Fibroblast of lung (primary cell): ENCODE measurements at places on chromosomes 3 and 15. TPM values are rescaled to one million over a fixed set of nuclear protein-coding genes. Genes with fewer than 3 reads are reported as not detected.

- peaks cover 9% of the 10 kb centered on the region for H3K27me3 ChIP-seq
- no peak overlapping the region for H3K4me3 ChIP-seq
- no peaks in the 10 kb centered on the region for H3K4me1 ChIP-seq
Observed at GRCh38 chr3:183149915-183150750, 12.4 kb downstream of the LAMP3 start.

Gene IQCF6
- not detected in 2 replicates for total RNA-seq

Gene CLCN2
- 1.8 and 3.1 TPM in 2 replicates for total RNA-seq

DNA sequence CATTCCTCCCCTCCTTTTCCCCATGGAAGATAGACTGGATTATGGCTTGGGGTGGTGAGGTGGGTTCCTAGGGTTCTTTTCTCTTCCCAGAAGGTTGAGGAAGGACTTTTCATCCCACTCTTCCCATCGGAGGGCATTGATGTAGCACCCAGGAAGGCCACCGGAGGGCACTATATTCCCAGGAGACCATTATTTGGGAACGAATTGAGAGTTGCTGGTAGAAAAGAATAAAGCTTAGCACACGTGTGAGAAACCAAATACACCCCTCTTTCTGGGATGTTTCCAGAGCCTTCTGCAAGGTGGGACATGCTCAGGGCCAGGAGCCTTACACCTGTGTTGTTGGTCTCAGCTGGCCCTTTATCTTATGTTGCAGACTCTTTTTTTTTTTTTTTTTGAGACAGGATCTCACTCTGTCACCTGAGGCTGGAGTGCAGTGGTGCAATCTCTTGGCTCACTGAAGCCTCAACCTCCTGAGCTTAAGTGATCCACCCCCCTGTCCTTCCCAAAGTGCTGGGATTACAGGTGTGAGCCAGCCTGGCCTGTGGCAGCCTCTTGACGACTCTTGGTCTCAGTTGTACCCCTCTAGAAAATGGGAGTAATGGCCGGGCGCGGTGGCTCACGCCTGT lies 6.3 kb upstream of the CDC25A start:
- no peak overlapping the region for H3K4me3 ChIP-seq
- H3K36me3 ChIP-seq = no peaks in the 10 kb centered on the region
- peak; percentile 64 for DNase-seq
- no peaks in the 10 kb centered on the region for H3K4me1 ChIP-seq
- H3K27ac ChIP-seq = no peak overlapping the region
- peaks cover 3% of the 10 kb centered on the region for H3K27me3 ChIP-seq

Gene IRAK2
- total RNA-seq = 4.4 and 6.6 TPM in 2 replicates

- no peak overlapping the region for H3K27ac ChIP-seq
- peaks cover 3% of the 10 kb centered on the region for H3K27me3 ChIP-seq
- no peak overlapping the region for H3K4me3 ChIP-seq
Observed at GRCh38 chr15:74322558-74323180, 44.8 kb downstream of the CYP11A1 start.

DNA sequence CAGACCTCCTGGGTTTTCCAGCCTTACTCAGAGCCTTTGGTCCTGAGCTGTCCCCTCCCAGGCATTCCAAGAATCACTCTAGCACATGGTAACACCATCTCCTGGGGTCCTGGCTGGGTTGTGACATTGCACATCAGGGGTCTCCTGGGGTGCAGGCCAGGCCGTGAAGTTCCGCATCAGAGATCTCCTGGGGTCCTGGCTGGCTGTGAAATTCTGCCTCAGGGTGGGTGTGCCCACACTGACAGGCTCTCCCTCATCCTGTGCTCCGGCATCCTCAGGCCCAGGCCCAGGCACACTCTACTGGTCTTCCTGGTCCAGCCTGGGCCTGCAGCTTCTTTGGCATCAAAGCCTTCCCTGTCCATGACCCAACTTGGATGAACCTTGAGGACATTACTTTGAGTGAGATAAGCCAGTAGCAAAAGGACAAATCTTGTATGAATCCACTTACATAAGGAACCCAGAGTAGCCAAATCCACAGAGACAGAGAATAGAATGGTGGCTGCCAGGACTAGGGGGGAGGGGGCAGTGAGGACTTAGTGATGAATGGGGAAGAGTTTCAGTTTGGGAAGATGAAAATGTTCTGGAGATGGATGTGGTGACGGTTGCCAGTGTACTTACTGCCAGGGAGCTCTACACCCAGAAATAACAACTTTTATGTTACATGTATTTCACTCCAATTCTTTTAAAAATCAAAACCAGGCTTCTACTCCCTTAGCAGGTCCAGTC lies 49.1 kb upstream of the KLF13 start:
- no peaks in the 10 kb centered on the region for H3K4me1 ChIP-seq
- H3K27ac ChIP-seq = no peak overlapping the region
- H3K36me3 ChIP-seq = no peaks in the 10 kb centered on the region
- no peak for DNase-seq

- peak overlapping the region; percentile 36 for H3K4me3 ChIP-seq
- no peaks in the 10 kb centered on the region for H3K36me3 ChIP-seq
- no peaks in the 10 kb centered on the region for H3K27me3 ChIP-seq
- H3K27ac ChIP-seq = no peak overlapping the region
- no peak for DNase-seq
Observed at GRCh38 chr15:40511093-40511471, 40.3 kb downstream of the CHST14 start.

GRCh38 chr3:123186695-123187094 lies 15.0 kb upstream of the SEC22A start:
- no peak overlapping the region for H3K27ac ChIP-seq
- no peaks in the 10 kb centered on the region for H3K27me3 ChIP-seq
- H3K36me3 ChIP-seq = no peaks in the 10 kb centered on the region
- H3K4me1 ChIP-seq = no peaks in the 10 kb centered on the region

DNA sequence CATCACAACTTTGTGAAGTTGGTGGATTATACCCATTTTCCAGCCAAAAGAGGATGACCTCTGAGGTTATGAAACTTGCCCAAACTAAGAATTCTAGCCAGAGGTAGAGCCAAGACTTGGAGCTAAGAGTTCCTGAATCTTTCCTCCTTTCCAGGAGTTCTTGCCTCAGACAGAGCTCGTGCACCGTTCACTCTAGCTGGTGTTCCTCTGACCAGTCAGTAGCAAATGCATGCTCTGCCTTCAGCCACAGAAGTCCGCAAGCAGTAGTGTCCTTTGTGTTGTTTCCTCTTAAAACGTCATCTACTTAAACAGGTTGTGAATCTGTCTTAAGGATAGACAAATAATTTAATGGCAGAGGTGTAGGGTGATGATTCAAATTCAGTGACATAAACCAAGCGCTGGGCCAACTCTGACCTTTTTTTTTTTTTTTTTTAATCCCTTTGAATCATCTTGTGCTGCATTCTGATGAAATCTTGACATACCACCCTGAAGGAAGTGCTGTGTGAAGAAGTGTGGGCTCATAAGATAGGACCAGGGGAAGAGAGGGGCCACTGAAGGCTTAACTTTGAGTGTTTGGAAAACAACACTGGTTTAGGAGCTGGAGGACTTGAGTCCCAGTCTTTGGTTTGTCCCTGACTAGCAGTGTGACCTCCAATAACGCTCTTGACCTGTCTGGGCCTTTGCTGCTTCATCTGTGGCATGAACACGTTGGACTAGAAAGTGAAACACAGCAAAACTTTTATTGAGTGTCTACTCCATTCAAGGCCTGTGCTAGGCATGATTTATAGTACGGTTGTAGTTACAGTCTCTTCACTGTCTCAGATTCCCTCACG lies 53.4 kb downstream of the ITPR1 start:
- no peak overlapping the region for H3K27ac ChIP-seq
- H3K27me3 ChIP-seq = no peaks in the 10 kb centered on the region
- no peaks in the 10 kb centered on the region for H3K4me1 ChIP-seq
- H3K4me3 ChIP-seq = no peak overlapping the region
- no peaks in the 10 kb centered on the region for H3K36me3 ChIP-seq
- no peak for DNase-seq

- H3K27me3 ChIP-seq = no peaks in the 10 kb centered on the region
- H3K4me1 ChIP-seq = no peaks in the 10 kb centered on the region
- peak overlapping the region; percentile 88 for H3K4me3 ChIP-seq
- H3K27ac ChIP-seq = peak overlapping the region; percentile 83
Observed at GRCh38 chr15:55991802-55992768, 1.3 kb downstream of the NEDD4 start.

DNA sequence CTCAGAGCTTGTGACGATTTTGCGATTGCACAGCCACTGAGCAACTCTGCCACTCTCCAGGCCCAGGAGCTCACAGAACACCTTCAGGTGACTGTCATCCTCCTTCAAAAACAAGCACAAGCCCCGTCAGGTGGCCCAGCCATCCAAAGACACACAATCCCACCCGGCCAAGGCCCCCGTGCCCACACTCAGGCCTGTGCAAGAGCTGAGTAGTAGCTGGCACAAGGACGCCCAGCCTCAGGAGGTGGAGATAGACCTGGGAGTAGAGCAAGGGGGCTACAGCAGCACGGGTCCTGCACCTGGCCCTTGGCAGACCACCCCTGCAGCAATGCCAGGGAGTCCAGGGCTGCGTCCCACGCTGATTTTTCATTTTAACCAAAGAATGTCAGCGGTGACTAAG lies 34.6 kb downstream of the MYO5C start:
- peaks cover 2% of the 10 kb centered on the region for H3K4me1 ChIP-seq
- H3K27ac ChIP-seq = no peak overlapping the region
- H3K27me3 ChIP-seq = peaks cover 4% of the 10 kb centered on the region
- DNase-seq = no peak
- no peaks in the 10 kb centered on the region for H3K36me3 ChIP-seq

DNA sequence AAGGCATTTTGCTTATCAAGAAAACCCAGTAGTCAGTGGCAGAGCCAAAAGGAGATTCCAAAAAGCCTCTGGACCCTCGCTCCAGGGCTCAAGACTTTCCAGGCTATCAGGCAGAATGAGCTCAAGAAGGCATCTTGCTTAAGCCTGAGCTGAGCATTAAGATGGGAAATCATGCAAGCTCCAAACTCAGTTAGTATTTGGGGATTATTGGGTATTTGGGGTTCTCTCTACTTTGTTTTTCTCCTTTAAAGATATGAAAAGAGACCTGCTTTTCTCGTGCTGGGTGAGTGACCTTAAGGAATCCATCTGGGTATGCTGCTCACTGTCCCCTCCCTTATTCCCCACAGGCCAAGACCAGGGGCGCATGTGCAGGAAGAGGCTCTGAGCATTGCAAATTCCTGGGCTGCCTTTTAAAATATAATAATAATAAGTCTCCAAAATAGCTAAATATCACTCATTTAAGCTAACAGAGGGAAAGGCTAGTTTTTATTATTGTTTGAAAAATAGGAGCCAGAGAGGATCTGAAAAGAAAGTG lies 75.4 kb upstream of the HACD2 start:
- peaks cover 19% of the 10 kb centered on the region for H3K36me3 ChIP-seq
- no peaks in the 10 kb centered on the region for H3K27me3 ChIP-seq
- peaks cover 32% of the 10 kb centered on the region for H3K4me1 ChIP-seq
- no peak for DNase-seq
- no peak overlapping the region for H3K27ac ChIP-seq

GRCh38 chr3:95302044-95302443 lies 1239.2 kb downstream of the NSUN3 start:
- no peak overlapping the region for H3K27ac ChIP-seq
- H3K4me1 ChIP-seq = no peaks in the 10 kb centered on the region
- H3K4me3 ChIP-seq = no peak overlapping the region
- no peaks in the 10 kb centered on the region for H3K27me3 ChIP-seq
- DNase-seq = peak; percentile 16

GRCh38 chr15:77753939-77754338 lies 121.2 kb upstream of the LINGO1 start:
- no peak overlapping the region for H3K4me3 ChIP-seq
- H3K36me3 ChIP-seq = no peaks in the 10 kb centered on the region
- H3K27me3 ChIP-seq = no peaks in the 10 kb centered on the region
- no peaks in the 10 kb centered on the region for H3K4me1 ChIP-seq
- no peak overlapping the region for H3K27ac ChIP-seq
